Vagina (tissue), 2 donors: ENCODE measurements at places on chromosomes 2 and 18. TPM values are rescaled to one million over a fixed set of nuclear protein-coding genes. Genes with fewer than 3 reads are reported as not detected.

DNA sequence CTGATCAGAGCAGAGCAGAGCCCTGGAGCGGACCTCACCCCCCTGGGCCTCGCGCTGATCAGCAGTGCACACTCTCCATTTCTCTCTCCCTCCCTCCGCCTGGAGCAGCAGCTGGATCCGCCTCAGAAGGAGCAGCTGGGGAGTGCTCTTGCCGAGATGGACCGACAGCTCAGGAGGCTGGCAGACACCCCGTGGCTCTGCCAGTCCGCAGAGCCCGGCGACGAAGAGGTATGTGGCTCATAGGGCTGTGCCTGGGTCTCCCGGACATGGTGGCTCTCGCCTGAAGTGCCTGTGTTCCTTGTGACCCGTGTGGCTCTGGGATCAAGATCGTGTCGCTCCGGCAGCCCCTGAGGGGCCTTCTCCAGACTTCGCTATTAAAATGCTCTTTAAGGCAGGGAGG is 102.5 kb downstream of the USP40 start:
- DNase-seq: no peak

DNA sequence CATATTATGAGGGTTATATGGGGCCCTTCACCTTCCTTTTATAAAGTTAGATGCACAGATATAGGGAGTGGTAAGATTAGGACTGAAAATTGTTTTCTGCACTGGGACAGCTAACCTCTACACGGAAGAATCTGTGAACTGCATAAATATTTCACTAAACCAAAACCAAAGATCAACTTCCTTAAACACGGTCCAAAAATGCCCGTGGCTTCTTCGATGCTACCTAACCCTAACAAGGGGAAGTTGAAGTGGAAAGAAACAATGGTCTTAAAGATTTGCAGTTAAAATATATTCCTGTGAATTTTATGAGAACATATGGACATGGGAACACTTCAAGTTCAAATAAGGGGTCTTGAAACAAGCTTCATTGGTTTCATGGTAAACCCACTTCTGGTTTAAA is 33.3 kb upstream of the PAX3 start:
- no peaks in the 10 kb centered on the region for H3K4me1 ChIP-seq
- no peaks in the 10 kb centered on the region for H3K27me3 ChIP-seq
- H3K27ac ChIP-seq: no peak overlapping the region
- no peak for DNase-seq
- H3K36me3 ChIP-seq: no peaks in the 10 kb centered on the region

GRCh38 chr2:168233726-168234406 is 13.5 kb downstream of the STK39 start:
- H3K36me3 ChIP-seq: no peaks in the 10 kb centered on the region
- DNase-seq: no peak
- no peak overlapping the region for H3K27ac ChIP-seq
- no peaks in the 10 kb centered on the region for H3K27me3 ChIP-seq
- peaks cover 11% of the 10 kb centered on the region for H3K4me1 ChIP-seq

- no peak overlapping the region for H3K4me3 ChIP-seq
- no peak for DNase-seq
- H3K27ac ChIP-seq: peak overlapping the region; percentile 37
- H3K36me3 ChIP-seq: peaks cover 35% of the 10 kb centered on the region
- peaks cover 12% of the 10 kb centered on the region for H3K4me1 ChIP-seq
Measured at GRCh38 chr18:55234366-55235093, 275.3 kb upstream of the CCDC68 start.

- H3K4me1 ChIP-seq: no peaks in the 10 kb centered on the region
- no peak overlapping the region for H3K4me3 ChIP-seq
- H3K36me3 ChIP-seq: no peaks in the 10 kb centered on the region
- H3K27ac ChIP-seq: no peak overlapping the region
- H3K27me3 ChIP-seq: no peaks in the 10 kb centered on the region
Measured at GRCh38 chr2:212991120-212991519, 160.3 kb downstream of the IKZF2 start.

DNA sequence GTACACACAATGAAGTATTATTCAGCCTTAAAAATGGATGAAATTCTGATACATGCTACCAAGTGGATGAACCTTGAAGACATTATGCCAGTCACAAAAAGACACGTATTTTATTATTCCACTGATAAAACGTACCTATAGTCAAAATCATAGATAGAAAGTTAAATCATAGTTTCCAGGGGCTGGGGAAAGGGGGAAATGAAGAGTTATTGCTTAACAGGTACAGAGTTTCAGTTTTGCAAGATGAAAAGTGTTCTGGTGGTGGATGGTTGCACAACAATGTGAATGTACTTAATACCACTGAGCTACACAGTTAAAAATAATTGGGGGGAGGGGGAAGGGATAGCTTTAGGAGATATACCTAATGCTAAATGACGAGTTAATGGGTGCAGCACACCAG is 279.0 kb upstream of the STON1 start:
- H3K36me3 ChIP-seq: no peaks in the 10 kb centered on the region
- peaks cover 14% of the 10 kb centered on the region for H3K4me1 ChIP-seq
- DNase-seq: no peak
- no peak overlapping the region for H3K27ac ChIP-seq

GRCh38 chr2:215787025-215787424 is 226.3 kb downstream of the MREG start:
- H3K4me1 ChIP-seq: peaks cover 19% of the 10 kb centered on the region
- no peak for DNase-seq
- H3K27me3 ChIP-seq: no peaks in the 10 kb centered on the region
- H3K36me3 ChIP-seq: no peaks in the 10 kb centered on the region

GRCh38 chr18:9333441-9334328 is 888 bp upstream of the TWSG1 start:
- no peaks in the 10 kb centered on the region for H3K27me3 ChIP-seq
- H3K4me1 ChIP-seq: peaks cover 20% of the 10 kb centered on the region
- H3K36me3 ChIP-seq: no peaks in the 10 kb centered on the region
- H3K4me3 ChIP-seq: peak overlapping the region; percentile 94
- peak overlapping the region; percentile 78 for H3K27ac ChIP-seq

DNA sequence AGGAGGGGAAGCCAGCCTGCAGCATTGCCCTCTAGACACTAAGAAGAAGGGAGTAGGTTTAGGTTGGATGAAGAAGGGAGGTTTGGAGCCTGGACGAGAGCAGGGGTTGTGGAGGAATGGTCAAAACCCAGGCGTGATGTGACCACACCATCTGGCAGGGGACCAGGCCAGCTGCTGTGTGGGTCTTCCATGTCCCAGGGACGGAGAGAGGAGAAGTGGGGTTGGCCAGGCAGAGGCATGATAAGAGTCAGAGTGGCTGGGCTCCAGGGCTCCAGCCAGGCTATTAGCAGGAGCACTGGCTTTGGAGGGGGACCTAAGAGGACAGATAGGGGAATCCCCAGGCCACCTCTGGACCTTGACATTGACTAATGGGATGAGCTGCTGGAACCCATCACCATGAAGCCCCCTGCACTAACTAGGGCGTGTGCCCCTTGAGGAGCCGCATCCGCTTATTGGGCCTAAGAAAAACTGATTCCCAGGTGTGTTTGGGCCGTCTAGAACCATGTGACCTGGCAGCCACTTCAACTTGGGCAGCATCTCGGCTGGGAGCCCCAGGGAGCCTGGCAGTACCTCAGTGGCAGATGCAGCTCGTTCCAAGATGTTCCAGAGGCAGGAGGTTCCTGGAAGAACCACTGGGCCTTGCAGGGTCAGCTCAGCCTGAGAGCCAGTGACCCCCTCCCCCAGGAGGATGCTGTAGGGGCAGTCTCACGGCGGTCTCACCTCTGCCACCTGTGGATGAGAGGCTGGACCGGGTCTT is 235.1 kb downstream of the AGAP1 start:
- no peak overlapping the region for H3K4me3 ChIP-seq
- no peaks in the 10 kb centered on the region for H3K36me3 ChIP-seq
- no peak overlapping the region for H3K27ac ChIP-seq
- H3K27me3 ChIP-seq: no peaks in the 10 kb centered on the region

GRCh38 chr2:110816404-110817365 is 84.3 kb downstream of the ACOXL start:
- H3K27me3 ChIP-seq: no peaks in the 10 kb centered on the region
- H3K4me3 ChIP-seq: no peak overlapping the region
- H3K27ac ChIP-seq: no peak overlapping the region

GRCh38 chr2:65579506-65580235 is 147.3 kb upstream of the SPRED2 start:
- DNase-seq: no peak
- no peak overlapping the region for H3K27ac ChIP-seq
- no peak overlapping the region for H3K4me3 ChIP-seq
- peaks cover 17% of the 10 kb centered on the region for H3K4me1 ChIP-seq

GRCh38 chr18:63676526-63677323 is 15.0 kb upstream of the SERPINB3 start:
- no peaks in the 10 kb centered on the region for H3K36me3 ChIP-seq
- no peaks in the 10 kb centered on the region for H3K27me3 ChIP-seq
- no peak for DNase-seq
- no peaks in the 10 kb centered on the region for H3K4me1 ChIP-seq

- DNase-seq: no peak
- H3K36me3 ChIP-seq: no peaks in the 10 kb centered on the region
- no peaks in the 10 kb centered on the region for H3K27me3 ChIP-seq
- no peaks in the 10 kb centered on the region for H3K4me1 ChIP-seq
Measured at GRCh38 chr2:176984987-176985386, 227.6 kb upstream of the HNRNPA3 start.

DNA sequence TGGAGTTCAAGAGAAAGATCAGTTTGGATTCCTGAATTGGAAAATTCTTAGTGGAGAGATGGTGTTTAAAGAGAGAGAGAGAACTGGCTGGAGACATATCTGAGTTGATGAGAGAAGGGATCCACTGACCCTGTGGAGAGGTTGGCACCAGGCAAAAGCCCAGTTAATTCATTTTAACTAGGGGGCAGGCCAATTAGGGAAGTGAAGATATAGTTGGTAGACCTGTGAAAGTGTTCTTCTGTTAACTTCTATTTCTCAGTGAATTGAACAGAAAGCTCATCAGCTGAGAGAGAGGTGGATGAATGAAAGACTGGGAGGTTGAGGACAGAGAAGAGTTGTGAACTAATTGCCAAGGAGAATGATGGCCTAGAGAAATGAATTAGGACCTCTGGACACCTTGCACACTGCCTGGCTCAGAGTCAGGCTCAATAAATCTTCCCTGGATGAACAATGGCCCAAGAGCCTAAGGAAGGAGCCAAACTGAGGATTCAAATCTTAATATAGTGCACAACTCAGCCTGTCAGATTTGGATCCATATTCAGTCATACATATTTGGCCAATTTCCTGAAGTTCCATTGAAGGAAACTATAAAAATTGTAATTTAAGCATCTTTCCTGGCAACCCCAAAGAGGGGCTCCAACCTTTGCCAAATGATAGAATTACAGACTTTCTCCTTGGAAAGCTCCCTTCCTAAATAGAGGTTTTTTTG is 82.2 kb upstream of the RMDN2 start:
- no peaks in the 10 kb centered on the region for H3K27me3 ChIP-seq
- H3K27ac ChIP-seq: no peak overlapping the region
- no peak for DNase-seq
- no peak overlapping the region for H3K4me3 ChIP-seq
- no peaks in the 10 kb centered on the region for H3K36me3 ChIP-seq

GRCh38 chr2:95258271-95258670 is 16.0 kb upstream of the PROM2 start:
- DNase-seq: no peak
- no peak overlapping the region for H3K4me3 ChIP-seq
- H3K36me3 ChIP-seq: no peaks in the 10 kb centered on the region
- no peaks in the 10 kb centered on the region for H3K27me3 ChIP-seq

DNA sequence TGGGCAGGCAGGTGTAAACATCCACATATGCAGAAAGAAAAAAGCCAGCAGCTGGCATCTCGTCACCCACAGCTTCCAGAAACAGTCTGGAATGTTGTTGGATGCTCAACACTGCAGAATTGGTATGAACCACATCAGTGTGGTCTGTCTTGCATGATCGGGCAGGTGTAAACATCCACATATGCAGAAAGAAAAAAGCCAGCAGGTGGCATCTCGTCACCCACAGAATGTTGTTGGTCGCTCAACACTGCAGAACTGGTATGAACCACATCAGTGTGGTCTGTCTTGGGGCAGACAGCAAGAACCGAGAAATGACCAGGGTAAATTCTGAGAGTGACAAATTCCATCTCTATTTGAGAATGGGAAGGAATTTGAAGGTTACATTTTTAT is 39.6 kb downstream of the DOCK10 start:
- no peak overlapping the region for H3K4me3 ChIP-seq
- H3K4me1 ChIP-seq: peaks cover 25% of the 10 kb centered on the region
- H3K36me3 ChIP-seq: no peaks in the 10 kb centered on the region
- no peak for DNase-seq

GRCh38 chr2:3533836-3534235 is 14.5 kb upstream of the ADI1 start:
- no peak for DNase-seq
- H3K27ac ChIP-seq: peak overlapping the region; percentile 98
- H3K4me3 ChIP-seq: no peak overlapping the region
- H3K4me1 ChIP-seq: peaks cover 24% of the 10 kb centered on the region

DNA sequence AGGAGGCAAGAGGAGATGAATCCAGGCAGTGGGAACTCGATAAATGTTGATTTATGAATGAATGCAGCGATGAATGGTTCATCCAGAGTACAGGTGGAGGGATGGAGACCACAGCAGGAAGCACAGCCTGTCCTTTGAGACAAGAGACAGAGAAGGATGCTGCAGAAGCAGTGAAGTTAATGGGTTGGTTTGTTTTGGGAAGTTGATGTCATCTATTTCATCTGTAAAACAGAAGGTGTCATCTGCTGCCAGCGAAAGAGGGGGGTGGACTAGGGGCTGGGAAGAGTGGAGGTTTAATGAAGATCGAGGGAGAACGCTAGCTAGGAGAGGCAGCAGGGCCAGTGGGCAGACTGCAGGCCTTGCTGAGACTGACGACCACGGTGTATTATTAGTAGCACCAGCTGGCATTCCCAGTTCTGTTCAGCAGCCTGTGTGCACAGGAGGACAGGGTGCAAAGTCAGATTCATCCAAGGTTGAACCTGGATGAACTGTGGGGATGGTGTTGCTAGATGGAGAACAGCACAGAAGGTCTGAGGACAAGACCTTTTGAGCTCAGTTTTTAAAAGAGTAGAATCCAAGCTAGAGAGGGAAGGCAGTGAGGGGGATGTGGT is 120.3 kb upstream of the CAPN13 start:
- H3K4me3 ChIP-seq: no peak overlapping the region
- H3K27me3 ChIP-seq: no peaks in the 10 kb centered on the region
- H3K36me3 ChIP-seq: no peaks in the 10 kb centered on the region

- DNase-seq: no peak
- no peak overlapping the region for H3K27ac ChIP-seq
- H3K4me3 ChIP-seq: no peak overlapping the region
- H3K27me3 ChIP-seq: no peaks in the 10 kb centered on the region
- H3K36me3 ChIP-seq: no peaks in the 10 kb centered on the region
Measured at GRCh38 chr18:73784853-73785252, 362.8 kb downstream of the FBXO15 start.

DNA sequence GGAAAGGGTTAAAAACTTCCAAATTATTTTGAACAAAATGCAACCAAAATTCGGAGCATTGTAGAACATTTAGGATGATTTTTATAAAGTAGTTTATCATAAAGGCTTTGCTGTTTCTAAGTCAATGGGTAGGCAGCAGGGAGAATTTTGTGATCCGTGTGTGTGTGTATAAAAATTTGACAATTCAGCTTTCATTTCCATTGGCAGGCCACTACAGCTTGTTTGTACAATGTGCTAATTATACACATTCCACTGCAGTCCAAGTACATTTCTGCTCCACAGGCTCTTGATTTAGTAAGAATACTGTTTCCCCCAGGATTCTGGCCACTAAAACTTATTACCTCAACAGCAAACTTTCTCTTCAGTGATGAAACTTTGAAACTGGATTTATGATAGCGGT is 71.8 kb upstream of the LTBP1 start:
- H3K27me3 ChIP-seq: no peaks in the 10 kb centered on the region
- DNase-seq: no peak

HOXD1 gene
- total RNA-seq: 1.2 TPM

CFC1 gene
- total RNA-seq: not detected

SERPINB10 gene
- total RNA-seq: 0.98 TPM

RAMP1 gene
- total RNA-seq: 120 TPM

IAH1 gene
- 40.0 TPM for total RNA-seq

SLC35F5 gene
- total RNA-seq: 64.6 TPM

AQP12A gene
- total RNA-seq: not detected

STPG4 gene
- total RNA-seq: 2.9 TPM

FEV gene
- total RNA-seq: not detected

RAB31 gene
- total RNA-seq: 26.0 TPM
